Karpas-422 (cell line): ENCODE measurements at places on chromosomes 2 and 18. TPM values are rescaled to one million over a fixed set of nuclear protein-coding genes. Genes with fewer than 3 reads are reported as not detected.

The TMEM198 gene
- 2.7 and 3.2 TPM in 2 replicates for total RNA-seq

The STARD6 gene
- total RNA-seq: 0.47 TPM in 1 of 2 replicates, not detected in the other

The CD8A gene
- total RNA-seq: not detected in 2 replicates

The STEAP3 gene
- total RNA-seq: not detected in 2 replicates

The HOXD3 gene
- not detected in 2 replicates for total RNA-seq
